Epithelial cell of alveolus of lung (primary cell): ENCODE measurements at places on chromosomes 3 and 15. TPM values are rescaled to one million over a fixed set of nuclear protein-coding genes. Genes with fewer than 3 reads are reported as not detected.

ZNF662 gene
- 1.3 and 3.0 TPM in 2 replicates for total RNA-seq

AHSG gene
- total RNA-seq, result not detected in 2 replicates

ERC2 gene
- total RNA-seq, result 1.4 TPM in 1 of 2 replicates, not detected in the other

CAMK1 gene
- 24.8 and 31.1 TPM in 2 replicates for total RNA-seq

P2RY13 gene
- total RNA-seq, result not detected in 2 replicates

GNAT1 gene
- not detected in 2 replicates for total RNA-seq

SMCO1 gene
- total RNA-seq, result not detected in 2 replicates

RSL24D1 gene
- 105 and 120 TPM in 2 replicates for total RNA-seq

TEX55 gene
- not detected in 2 replicates for total RNA-seq

BRK1 gene
- 117 and 177 TPM in 2 replicates for total RNA-seq

HTD2 gene
- total RNA-seq, result 4.6 and 5.0 TPM in 2 replicates

PLIN1 gene
- total RNA-seq, result 0.13 and 0.72 TPM in 2 replicates

GOLGA6L9 gene
- total RNA-seq, result 0.52 and 15.3 TPM in 2 replicates

RARRES1 gene
- total RNA-seq, result 88.2 and 148 TPM in 2 replicates

SCG5 gene
- 24.4 and 46.5 TPM in 2 replicates for total RNA-seq

INSYN1 gene
- 0.52 and 2.0 TPM in 2 replicates for total RNA-seq

PYGO1 gene
- total RNA-seq, result 6.2 and 10.5 TPM in 2 replicates

CACNA1D gene
- 0.26 and 4.5 TPM in 2 replicates for total RNA-seq

MBD4 gene
- 16.9 and 45.4 TPM in 2 replicates for total RNA-seq

PTX3 gene
- total RNA-seq, result 15.2 and 417 TPM in 2 replicates

OXSR1 gene
- 23.2 and 41.9 TPM in 2 replicates for total RNA-seq

MORC1 gene
- total RNA-seq, result not detected in 2 replicates

ZSCAN2 gene
- total RNA-seq, result 10.7 and 17.6 TPM in 2 replicates

MUSTN1 gene
- 5.7 TPM in 1 of 2 replicates, not detected in the other for total RNA-seq

SNURF gene
- total RNA-seq, result 1.7 and 9.7 TPM in 2 replicates

MYD88 gene
- 26.1 and 39.7 TPM in 2 replicates for total RNA-seq

GOLGA8S gene
- total RNA-seq, result not detected in 2 replicates

KNL1 gene
- total RNA-seq, result 7.9 and 16.4 TPM in 2 replicates
